ENCODE measurements at places on chromosomes 6 and 20.
A peak's percentile ranks its signal among the peaks of the same experiment; 100 is the strongest.

DNA sequence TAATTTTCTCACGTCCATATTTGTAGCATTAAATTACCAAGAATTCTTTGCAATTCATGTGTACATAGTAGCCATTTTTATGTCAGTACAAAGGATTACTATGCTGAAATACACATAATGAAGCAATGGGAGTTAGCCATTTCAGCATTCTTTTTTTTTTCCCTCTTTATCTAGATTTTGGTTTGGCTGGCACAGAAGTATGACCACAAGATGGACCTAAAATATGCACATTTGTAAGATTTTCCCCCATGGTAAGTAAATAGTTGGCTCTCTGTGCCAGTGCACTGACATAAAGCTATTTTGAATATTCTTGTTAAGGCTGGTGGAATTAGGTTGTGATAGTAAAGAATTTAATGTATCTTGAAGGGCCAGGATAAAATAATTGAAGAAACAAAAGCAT lies 486.1 kb upstream of the BTBD3 start:
- no peak for DNase-seq

GRCh38 chr20:61822396-61822795 lies 243.3 kb downstream of the TAF4 start:
- no peak for DNase-seq

- no peak for DNase-seq
Observed at GRCh38 chr6:39005774-39006173, 42.8 kb upstream of the GLP1R start.

GRCh38 chr6:105644073-105644489 lies 241.2 kb upstream of the PREP start:
- DNase-seq: no peak

DNA sequence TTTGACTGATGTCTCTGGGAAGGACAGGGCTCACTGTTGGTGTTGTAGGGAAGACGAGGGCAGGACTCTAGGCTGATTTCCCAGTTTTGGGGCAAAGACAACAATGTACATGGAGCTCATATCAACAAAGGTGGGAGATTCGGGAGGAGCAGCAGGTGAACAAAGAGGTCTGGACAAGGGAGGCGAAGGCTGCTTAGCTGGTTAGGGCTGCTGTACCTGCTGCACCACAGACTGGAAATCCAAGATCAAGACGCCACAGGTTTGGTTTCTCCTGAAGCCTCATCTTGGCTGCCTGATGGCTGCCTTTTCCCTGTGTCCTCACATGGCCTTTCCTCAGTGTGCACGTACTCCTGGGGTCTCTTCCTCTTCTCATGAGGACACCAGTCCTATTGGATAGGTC lies 287.2 kb downstream of the FOXC1 start:
- no peak for DNase-seq

GRCh38 chr6:111207141-111207858 lies 120.0 kb downstream of the SLC16A10 start:
- DNase-seq: no peak

GRCh38 chr6:28105245-28105639 lies 19.2 kb upstream of the ZSCAN16 start:
- peak; percentile 15 for DNase-seq

DNA sequence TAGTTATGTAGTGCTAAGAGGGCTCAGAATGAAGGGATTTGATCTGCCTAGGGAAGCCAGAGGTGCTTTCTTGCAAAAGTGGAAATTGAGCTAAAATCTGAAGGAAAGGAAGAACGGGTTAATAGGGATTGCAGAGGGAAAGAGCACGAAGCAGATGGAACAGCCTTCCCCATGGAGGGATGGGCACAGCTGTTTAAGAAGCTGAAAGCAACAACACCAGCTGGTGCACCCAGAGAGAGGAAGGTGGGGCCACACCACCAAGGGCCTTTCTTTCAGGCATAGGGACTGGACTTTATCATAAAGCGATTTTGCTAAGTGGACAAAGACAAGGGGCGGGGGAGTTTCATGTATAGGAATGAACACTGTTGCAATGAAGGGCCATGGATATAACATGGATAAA lies 65.8 kb upstream of the SNRPB2 start:
- no peak for DNase-seq

- peak; percentile 52 for DNase-seq
Observed at GRCh38 chr6:118618676-118619377, 32.6 kb downstream of the CEP85L start.

GRCh38 chr6:56527934-56528333 lies 114.8 kb downstream of the DST start:
- no peak for DNase-seq

DNA sequence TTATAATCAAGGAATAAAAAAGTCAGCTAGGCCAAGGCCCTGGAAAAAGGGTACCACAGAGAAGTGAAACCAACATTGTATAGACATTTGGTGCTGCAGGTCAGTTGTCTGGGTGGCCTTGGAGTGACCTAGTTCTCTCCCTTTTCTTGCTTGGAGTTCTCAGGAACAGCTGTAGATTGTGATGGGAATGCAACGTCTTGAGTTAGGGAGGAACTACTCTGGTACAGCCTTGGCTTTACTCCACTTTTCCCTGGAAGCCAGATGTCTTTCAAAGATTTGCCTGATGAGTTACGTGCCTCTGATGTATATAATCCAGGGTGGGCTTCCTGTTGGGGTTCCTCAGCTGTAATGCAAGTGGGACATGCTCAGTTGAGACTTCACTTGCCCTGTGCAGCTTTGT lies 694.7 kb downstream of the HTR1B start:
- no peak for DNase-seq

GRCh38 chr6:166555086-166555485 lies 31.4 kb downstream of the RAMACL start:
- DNase-seq: no peak

DNA sequence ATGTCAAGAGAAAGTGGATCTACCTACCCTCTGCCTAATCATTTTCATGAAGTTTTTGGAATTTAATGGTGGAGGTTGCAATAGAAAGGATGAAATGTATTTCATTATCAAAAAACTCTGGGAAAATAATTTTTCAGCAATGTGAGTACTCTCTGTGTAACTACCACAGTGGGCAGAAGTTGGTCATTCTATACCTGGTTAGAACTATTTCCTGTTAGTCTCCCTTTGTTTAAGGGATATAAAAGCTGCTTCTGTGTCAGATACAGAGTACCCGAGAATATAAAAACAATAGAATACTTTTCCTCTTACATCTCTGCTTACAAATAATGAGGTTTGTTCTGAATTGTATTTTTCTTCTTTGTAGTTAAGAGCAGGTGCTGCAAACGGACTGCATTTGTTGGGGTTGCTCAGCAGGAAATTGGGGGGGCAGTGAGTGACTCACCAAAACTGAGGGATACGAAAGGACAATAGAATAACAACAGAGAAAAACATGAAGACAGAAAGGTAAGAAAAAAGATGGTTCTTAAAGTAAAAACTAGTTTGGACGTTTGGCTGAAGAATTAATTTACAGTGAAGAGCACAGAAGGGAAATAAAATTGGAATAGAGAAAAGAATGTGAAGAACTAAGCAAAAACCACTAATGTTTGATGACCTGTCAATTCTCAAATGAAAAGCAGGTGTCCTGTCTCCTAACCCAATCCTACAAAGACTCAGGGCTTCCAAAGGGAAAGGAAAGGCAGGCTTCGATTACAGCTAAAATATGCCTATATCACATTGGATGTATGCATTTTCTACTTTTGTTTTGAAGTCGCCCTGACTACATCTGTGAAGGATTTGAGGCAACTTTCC lies 703.1 kb downstream of the RFPL4B start:
- DNase-seq: no peak

- DNase-seq: peak; percentile 72
Observed at GRCh38 chr6:44223319-44224028, at the start of gene SLC29A1. Gene SLC29A1, plus strand, starts transcription at chr6:44223595. Its CDS starts 3,719 bp downstream, at chr6:44227314.

GRCh38 chr20:31543966-31544598 lies 29.8 kb downstream of the HM13 start:
- no peak for DNase-seq

GRCh38 chr20:33673410-33674293 lies 576 bp downstream of the NECAB3 start:
- DNase-seq: no peak

DNA sequence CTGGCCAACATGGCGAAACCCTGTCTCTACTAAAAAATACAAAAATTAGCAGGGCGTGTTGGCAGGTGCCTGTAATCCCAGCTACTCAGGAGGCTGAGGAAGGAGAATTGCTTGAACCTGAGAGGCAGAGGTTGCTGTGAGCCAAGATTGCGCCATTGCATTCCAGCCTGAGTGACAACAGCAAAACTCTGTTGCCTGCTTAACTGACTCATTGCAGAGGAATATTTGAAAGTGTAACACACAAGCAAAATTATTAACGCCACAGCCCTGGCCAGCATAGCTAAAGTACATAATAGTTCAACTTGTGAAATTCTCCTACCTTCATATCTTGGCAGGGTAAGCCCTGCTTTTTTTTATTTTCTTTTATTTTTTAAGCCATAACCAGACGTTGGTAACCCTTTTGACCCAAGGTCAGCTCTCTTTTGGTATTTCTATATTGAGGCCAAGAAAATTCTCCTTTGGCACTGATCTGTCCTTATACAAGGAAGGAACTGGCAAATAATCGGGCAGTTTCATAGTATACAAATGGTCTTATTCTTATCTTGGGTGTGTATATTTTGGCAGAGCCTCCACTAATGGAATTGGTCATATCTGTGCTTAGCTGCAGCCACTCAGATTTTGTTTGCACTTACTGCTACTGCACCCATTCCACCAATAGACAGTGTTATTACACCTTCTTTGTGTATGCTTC lies 4.0 kb upstream of the ADGRF5 start:
- no peak for DNase-seq

GRCh38 chr6:17091122-17091521 lies 10.7 kb upstream of the STMND1 start:
- no peak for DNase-seq

GRCh38 chr6:118574051-118574865 lies 26.2 kb downstream of the PLN start:
- DNase-seq: no peak

DNA sequence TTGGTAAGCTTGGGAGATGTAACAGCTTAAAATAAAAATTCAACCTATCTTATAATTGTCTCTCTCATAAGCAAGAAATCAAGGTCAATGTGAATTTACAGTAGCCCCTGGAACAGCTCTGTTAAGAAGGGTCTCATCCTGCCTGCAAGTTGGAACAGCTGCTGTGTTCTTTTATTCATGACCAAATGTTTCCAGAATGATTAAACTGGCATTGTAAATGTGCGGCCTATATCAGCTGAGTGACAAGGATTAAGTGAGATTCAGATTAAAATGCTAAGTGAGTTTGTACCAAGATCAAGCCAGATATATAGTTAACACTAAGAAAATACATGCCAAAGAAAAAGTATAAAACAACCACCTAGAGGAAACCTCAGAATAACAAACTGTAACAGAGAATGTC lies 45.3 kb upstream of the NRSN1 start:
- no peak for DNase-seq

DNA sequence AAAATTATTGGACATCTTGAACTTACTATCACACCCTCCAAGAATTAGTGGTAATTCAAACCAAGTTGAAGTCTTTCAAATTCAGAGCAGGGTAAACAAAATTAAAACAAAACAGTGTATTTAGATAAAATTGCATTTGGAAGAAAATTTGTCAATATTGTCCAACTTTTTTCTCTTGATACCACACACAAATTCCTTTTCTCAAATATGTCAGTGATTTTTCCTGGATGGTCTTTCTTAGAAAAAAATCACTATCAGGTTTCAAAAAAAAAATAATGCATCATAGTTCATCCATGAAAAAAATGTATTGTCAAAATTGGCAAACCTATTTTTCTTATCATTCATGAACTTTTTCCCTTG lies 667.1 kb downstream of the TENT5A start:
- no peak for DNase-seq
